Motor neuron (in vitro differentiated cells): ENCODE measurements at places on chromosomes 16 and 17. TPM values are rescaled to one million over a fixed set of nuclear protein-coding genes. Genes with fewer than 3 reads are reported as not detected.

Gene PLA2G10
- 0.31 TPM in 1 of 2 replicates, not detected in the other for total RNA-seq

DNA sequence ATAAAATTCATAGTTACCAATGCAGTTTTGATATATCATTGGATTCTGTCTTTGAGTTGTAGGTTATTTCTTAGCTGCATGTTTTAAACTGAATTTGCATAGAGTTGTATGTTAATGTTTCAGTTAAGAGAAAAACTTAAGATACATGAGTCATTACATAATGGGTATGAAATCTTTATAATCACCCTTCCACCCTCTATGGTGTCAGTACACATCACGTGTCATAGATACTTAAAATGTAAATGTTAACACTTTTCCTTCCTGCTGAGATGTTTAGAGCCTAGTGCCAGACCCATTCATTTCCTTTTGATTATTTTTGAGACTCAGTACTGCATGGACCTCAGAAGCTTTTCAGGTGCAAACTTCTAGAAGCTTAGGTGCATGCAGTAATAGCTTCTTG lies 20.5 kb downstream of the ZNF207 start:
- ATAC-seq, result no peak

Gene OR1D2
- total RNA-seq, result 0.34 and 0.71 TPM in 2 replicates

DNA sequence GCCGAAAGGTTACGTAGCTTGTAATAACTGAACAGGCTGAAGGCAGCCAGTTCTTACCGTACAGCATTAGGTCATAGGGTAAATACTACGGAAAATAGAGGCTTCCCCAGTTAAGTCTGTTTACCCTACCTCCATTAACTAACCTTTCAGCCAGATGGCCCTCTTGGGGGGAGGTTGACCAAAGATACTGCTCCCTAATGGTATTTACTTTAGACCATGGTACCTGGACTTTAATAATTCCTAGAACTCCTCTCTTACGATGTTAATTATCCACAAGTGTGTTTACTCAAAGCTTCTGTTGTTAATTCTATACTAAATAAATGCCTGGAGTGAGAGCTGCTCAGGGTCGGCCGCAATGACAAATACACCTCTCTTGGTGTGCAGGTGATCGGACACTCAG lies 9.8 kb upstream of the ADAT1 start:
- no peak for ATAC-seq

GRCh38 chr17:41784207-41784744 lies 2.2 kb downstream of the JUP start:
- no peak for ATAC-seq

Gene METTL23
- 36.0 and 38.7 TPM in 2 replicates for total RNA-seq

- no peak for ATAC-seq
Measured at GRCh38 chr17:42288803-42289610, 709 bp downstream of the STAT5A start.

DNA sequence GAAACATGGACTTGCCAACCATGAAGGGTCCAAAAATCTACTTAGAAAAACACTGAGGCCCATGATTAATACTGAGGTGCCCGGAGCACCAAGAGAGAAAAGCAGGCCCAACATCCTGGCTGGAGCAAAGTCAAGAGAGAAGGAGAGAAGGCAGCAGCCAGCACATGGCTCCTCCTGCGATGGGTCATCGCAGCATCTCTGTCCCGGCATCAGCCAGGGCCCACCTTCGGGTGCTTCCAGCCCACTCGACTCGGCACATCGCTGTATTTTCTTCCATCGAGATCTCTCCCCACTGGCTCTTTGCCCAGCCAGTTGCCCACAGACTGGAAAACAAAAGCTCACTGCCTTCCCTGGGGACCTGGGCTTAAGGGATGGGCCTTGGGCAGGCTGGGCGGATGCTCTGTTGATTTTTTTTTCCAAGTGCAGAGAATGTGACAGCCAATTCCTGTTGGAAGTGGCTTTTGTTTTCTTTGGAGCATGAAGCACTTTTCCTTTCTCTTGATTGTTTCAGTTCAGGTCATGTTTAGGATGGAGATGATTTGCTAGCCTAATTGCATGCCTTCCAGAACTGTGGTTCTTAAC lies 58.1 kb downstream of the CYB5B start:
- ATAC-seq, result no peak

Gene ACSF2
- 5.0 and 5.4 TPM in 2 replicates for total RNA-seq

GRCh38 chr17:38733282-38733981 lies 3.3 kb downstream of the CISD3 start:
- no peak for ATAC-seq

GRCh38 chr17:46169913-46170638 lies 23.2 kb downstream of the KANSL1 start:
- no peak for ATAC-seq

DNA sequence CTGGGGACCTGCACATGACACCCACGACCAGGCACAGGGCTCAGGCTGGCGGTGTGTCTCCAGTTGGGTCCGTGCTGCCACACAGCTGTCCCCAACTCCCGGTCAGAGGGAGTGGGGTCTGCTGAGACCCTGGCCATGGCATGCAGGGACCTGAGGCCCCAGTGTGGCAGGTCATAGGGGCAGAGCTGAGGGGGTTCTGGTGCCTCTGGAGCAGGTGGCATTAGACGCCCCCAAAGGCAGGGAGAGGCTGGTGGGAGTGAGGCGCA lies 4.2 kb downstream of the NUBP2 start:
- no peak for ATAC-seq

DNA sequence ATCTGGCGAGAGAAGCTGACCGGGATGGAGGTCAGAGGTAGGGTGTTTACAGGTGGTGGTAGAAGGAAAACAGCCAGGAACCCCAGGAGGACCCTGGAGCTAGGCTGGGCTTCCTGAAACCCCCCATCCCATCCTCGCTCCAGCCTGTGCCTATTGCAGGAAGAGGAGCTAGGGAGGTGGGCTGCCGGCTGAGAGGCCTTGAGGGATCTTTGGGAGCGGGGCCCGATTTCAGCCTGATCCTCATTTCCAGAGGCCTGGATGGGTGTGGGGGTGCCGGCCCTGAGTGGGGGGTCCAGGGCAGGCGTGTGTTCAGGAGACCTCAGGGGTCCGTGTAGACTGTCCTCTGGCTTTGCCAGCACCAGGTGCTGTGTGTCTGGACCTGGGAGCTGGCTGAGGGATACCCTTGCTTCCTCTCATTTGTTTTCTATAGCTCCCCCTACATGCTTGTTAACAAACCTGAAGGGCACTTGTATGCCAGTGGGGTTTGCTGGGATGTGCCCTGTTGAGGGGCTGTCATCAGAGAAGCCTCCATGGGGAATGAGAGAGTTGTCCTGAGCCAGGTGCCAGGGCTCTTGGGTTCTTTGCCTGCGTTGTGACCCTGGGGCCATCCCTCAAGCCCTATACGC lies 18.9 kb upstream of the RAP1GAP2 start:
- peak; percentile 2 for ATAC-seq
